GOT3 (cell line): ENCODE measurements at places on chromosomes 13 and 19.

- DNase-seq: no peak
Measured at GRCh38 chr13:65461590-65461989, 1768.5 kb downstream of the PCDH9 start.

DNA sequence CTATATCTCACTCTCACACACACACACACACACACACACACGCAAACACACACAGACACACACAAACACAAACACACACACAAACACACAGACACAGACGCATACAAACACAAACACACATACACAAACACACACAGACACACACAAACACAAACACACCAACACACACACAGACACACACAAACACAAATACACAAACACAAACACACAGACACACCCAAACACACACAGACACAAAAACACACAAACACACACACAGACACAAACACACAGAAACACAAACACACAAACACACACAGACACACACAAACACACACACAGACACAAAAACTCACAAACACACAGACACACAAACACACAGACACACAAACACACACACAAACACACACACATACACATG lies 329.0 kb downstream of the ZNF536 start:
- DNase-seq: no peak

DNA sequence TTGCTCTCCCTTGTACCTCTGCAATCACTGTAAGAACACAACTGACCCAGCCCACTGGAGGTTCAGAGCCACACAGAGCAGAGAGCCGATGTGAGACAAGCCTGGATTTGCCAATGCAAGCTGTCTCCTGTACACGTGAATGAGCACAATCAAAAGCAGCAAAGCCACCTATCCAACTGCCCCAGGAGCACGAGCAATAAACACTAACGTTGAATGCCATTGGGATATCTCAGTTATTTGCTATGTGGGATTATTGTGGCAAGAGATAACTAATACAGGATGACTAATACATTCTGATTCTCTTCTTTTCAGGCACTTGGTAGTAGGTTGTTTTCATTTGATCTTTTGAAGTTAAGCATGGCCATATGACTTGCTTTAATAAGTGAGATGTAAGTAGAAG lies 85.2 kb upstream of the FAM216B start:
- no peak for DNase-seq

GRCh38 chr13:49124693-49125304 lies 95.3 kb upstream of the MLNR start:
- no peak for DNase-seq

DNA sequence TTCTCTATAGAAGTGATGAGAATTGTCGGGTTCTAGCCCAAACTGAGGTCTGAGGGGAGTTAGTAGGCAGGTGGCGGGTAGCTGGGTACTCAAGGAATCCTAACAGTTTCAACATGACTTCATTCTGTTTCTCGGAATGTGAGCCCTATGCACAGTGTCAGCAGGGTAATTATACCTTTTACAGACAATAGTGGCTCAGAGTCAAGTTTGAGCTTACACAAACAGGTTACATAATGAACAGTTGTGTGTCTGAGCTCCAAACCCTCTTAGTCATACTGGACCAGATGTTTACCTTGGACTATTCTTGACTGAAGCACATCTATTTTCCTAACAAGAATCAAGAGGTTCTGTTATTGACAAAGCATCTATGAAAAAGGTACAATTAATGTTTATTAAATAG lies 1066.7 kb upstream of the PCDH20 start:
- no peak for DNase-seq

DNA sequence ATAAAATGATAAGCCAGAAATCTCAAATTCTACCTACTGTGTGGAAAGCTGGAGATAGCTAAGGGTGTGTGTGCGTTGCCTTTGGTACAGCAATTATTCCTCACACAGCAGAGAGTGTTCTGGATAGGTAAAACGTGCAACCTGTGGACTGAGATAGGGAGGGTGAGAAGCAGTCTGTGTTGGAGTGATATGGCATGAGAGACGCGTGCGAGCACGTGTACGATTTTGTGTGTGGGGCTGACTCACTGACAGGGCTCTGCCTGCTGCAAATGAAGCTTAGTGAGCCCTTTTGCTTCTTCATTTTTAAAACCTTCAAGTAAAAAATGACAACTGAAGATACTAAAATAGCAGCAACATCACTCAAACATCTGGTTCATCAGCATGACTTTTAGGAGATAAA lies 35.7 kb upstream of the SLC10A2 start:
- DNase-seq: no peak

- DNase-seq: no peak
Measured at GRCh38 chr19:3821857-3822364, 35.7 kb upstream of the MATK start.

DNA sequence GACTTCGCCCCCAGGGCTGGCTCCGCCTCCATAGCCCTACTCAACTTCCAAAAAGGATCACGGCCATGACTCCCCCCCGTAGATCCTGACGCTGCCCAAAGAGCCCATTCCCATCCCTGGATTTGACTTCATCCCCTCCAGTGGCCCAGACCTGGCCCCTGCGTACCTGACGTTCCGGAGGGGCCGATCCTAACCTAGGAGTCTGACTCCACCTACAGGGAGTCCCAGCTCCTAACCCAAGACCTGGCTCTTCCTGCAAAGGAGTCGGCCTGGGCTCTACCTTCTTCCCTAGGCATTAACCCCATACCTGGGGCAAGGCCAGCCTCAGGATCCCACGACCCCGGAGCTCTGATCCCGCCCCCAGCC lies 10.8 kb downstream of the STAP2 start:
- DNase-seq: no peak

GRCh38 chr19:46787331-46788261 lies 798 bp downstream of the SLC1A5 start:
- no peak for DNase-seq

DNA sequence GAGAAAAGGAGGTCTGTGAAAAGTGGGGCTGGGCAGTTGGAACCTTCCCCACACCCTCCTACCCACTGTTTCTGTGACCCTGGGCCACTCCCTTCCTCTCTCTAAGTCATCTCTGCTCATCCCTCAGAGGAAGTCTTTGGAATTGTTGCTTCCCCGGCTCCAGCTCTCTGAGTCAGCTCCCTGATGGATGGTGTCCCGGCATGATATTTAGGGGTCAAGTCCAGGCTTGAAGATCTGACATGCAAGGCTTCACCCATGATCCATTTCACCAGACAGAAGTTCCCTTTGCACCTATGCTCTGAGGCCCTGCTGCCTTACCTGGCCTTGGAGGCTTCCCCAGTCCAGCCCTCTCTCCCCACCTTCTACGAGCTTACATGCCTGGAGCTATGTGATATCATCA lies 13.3 kb downstream of the EXOC3L2 start:
- no peak for DNase-seq

DNA sequence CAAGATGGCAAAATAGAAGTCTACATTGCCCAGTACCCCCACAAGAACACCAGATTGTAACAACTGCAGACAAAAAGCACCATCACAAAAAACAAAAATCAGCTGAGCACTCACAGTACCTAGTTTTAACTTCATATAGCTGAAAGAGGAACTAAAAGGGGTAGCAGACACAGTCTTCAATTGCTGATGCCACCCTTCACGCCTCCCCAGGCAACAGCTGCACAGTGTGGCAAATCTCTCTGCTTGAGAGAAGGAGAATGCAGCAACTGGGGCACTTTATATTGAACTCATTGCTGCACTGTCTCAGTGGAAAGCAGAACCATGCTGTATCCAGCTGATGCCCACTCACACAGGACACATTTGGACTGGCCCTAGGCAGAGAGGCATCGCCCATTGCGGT lies 2714.5 kb upstream of the PCDH20 start:
- no peak for DNase-seq

DNA sequence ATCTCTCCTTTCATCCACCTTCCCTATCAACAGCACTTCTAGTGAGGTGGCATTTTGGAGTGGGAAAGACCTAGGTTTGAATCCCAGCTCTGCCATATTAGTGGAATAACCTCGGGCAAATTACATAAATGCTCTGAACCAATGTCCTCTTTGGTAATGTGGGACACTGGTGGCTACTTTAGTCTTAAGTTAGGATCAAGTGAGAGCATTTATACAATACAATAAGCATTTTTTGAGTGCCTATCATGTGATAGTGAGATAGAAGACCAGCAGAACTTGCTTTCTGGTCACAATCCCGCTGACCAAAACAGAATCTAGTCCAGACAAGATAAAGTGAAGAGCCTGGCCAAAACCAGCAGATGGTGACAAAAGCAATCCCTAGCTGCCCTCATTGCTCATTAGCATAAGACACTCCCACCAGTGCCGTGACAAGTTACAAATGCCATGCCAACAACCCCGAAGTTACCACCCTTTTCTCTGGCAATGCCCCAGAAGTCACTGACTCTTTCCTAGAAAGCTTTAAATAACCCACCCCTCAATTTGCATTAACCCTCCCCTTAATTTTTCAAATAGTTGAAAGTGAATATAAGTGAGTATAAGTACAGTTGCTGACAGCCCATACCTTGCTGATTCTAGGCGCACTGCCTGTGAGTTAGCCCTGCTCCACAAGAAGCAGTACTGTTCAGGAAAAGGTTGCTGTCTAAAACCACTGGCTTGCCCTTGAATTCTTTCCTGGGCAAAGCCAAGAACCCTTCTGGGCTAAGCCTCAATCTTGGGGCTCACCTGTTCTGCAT lies 28.9 kb upstream of the KPNA3 start:
- no peak for DNase-seq

- DNase-seq: no peak
Measured at GRCh38 chr13:29429286-29429900, 166.1 kb downstream of the SLC7A1 start.

- DNase-seq: no peak
Measured at GRCh38 chr13:90049989-90050671, 1297.4 kb upstream of the MIR17HG start.

DNA sequence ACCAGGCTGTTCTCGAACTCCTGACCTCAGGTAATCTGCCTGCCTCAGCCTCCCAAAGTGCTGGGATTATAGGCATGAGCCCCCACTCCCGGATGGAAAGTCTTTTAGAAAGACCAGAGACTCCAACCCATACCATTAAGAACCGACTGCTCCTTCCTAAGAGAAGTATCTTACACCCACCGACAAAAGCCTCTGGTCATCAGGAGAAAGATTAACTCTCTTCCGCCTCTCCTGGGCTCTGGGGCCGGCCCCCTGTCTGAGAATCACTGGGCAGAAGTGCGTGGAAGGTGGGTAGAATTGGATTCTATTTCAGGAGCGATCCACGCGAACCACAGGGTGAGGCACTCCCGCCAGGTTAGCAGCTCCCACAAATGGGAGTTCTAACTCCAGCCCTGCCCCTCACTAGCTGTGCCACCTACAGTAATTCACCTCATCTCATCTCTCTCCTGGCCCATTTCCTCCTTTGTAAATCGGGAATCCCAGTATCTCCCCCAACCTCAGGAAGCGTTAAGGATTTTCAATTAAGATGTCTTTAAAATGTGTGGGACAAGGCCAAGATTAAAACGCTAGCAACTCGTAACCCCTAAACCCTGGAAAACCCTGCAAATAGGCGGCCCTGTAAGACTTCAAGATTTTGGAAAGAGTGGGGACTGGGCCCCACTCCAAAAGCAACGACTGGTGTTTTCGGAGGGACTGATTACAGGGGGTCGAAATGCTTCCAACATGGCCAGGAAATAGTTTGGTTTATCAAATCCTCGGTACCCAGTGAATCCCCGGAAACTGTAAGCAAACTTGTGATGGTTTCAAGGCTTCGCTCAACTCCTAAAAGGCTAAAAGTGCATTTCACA lies 1.3 kb downstream of the HNRNPL start:
- DNase-seq: no peak

- no peak for DNase-seq
Measured at GRCh38 chr19:6664916-6665315, 5.0 kb downstream of the TNFSF14 start.

DNA sequence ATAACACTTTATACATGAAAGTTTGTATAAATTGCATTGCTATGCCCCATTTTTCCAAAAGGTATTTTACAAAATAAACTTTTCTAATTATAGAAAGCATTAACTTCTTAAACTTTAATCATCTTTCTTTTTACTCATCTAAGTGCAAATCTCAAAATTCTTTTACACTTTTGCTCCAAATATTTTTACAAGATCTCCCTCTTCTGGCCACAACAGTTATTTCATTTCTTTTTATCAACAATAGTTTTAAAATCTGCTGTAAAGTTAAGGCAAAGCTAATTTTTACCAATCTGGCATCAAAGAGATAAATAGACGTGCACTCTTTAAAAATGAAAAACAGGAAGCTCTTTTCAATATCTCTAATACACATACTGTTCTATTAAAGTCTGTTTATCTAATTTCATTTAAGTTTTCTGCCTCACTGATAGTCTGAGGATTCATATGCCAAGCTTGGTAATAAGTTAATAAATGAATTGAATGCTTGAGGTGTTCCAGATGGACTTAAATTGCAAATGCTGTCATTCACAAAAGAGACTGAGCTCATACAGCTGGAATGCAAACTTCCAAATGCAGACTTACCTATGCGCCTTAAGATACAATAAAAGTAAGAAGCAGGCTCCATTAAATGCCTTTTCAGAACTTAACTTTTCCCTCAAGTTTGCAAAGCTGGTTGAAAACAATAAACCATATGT lies 583.0 kb upstream of the ATXN8OS start:
- DNase-seq: no peak

DNA sequence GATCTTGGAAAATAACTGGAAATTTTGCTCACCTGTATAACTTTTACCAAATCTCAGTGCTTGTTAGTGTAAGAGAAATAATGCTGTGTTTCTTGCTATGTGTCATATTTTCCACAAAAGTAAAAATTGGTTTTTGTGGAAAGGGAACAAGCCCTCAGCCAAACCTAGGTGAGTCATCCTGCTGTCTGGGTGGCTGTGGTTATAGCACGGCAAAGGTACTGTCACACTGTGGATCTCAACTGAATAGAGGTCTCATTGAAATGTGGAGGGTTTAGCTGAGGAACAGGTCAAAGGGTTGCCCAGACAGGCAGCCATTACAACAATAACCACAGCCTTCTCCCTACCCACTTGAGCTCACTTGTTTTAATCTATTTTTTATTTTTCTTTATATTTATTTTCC lies 338.8 kb upstream of the DACH1 start:
- DNase-seq: no peak

GRCh38 chr13:104779311-104779993 lies 1713.2 kb upstream of the SLC10A2 start:
- no peak for DNase-seq

- DNase-seq: no peak
Measured at GRCh38 chr19:19209372-19209771, 2.4 kb upstream of the NCAN start.

DNA sequence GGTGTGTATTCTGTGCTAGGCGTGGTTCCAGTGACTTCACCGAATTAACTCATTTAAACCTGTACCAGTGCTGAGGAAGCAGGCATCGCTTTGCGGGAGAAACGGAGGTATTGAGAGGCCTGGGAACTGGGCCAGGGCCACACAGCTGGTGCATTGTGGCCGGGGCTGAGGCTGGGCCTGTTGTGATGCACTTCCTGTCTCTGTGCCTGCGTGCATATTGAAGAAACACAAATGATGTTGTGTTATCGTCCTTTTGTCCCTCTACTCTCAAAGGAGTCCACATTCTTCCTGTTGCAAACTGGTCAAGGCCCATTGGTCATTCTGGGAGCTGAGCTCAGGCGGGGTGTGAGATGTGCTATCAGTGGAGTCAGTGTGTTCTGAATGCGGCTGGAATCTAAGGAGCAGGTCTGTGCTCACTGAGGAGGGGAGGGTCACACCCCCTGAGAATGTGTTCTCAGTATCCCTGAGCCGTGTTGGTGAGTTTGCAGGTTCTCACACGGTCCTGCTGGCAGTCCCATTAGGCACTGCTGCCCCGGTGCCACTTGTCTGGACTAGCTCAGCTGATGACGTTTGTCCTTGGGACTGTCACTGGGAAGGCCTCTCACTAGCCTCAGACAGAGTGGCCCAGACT lies 62.1 kb downstream of the ARHGEF7 start:
- DNase-seq: no peak

- no peak for DNase-seq
Measured at GRCh38 chr19:18339723-18340122, 675 bp upstream of the PGPEP1 start.
